Mesenteric fat pad (tissue), 1 donor: ENCODE measurements at places on chromosomes 12 and 14.

DNA sequence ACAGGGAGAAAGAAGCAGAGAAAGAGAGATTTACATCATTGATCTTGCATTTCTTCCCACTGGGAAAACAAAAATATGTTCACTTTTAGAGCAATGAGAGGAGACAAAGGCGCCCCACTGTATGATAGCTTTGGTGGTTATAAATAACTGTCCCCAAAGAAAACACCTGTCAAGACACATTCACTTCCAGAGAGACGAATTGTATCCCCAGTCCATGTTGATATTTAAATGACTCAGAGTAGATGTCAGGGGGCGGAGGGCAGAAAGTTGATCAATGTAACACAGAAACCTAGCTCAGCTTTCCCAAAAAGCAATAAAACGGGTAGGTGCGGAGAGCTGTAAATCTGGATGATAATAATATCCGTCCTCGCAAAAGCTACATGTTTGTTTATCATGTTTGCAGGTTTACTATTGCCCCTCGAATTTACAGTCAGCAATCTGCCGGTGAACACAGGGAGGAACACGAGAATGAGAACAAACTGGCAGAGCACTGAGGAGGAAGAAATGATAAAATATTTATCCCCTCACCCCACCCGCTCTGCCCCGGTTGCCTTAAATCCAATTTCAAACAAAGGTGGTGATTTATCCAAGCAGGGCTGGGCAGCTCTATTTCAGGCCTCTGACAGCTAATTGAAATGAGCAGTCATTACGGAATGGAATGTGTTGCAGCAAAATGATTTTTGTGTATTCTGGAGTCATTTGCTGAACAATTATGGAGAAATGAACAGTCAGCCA is 84.4 kb downstream of the CMKLR1 start:
- DNase-seq: no peak

- DNase-seq: no peak
Measured at GRCh38 chr12:131045705-131046460, 92.2 kb downstream of the ADGRD1 start.

GRCh38 chr14:31894351-31894750 is 182.8 kb upstream of the ARHGAP5 start:
- no peak for DNase-seq

- no peak for DNase-seq
Measured at GRCh38 chr14:61125867-61126572, 145.0 kb downstream of the SLC38A6 start.

DNA sequence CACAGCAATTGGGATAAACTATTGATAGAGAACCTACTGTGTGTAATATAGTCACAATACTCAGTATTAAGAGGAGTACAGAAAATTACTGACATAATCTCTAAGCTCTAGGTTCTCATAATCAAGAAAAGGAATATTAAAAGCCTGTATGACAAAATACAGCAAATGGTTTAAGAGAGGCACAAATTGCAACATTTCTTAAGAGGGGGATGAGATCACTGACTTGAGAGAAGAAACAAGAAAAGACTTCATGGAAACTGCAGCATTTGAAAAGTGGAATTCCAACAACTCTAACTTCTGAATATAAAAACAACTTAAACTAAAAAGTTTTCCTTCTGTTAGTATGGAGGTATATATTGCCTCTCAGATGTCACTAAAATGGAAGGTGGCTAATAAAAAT is 89.7 kb downstream of the NUMB start:
- no peak for DNase-seq

DNA sequence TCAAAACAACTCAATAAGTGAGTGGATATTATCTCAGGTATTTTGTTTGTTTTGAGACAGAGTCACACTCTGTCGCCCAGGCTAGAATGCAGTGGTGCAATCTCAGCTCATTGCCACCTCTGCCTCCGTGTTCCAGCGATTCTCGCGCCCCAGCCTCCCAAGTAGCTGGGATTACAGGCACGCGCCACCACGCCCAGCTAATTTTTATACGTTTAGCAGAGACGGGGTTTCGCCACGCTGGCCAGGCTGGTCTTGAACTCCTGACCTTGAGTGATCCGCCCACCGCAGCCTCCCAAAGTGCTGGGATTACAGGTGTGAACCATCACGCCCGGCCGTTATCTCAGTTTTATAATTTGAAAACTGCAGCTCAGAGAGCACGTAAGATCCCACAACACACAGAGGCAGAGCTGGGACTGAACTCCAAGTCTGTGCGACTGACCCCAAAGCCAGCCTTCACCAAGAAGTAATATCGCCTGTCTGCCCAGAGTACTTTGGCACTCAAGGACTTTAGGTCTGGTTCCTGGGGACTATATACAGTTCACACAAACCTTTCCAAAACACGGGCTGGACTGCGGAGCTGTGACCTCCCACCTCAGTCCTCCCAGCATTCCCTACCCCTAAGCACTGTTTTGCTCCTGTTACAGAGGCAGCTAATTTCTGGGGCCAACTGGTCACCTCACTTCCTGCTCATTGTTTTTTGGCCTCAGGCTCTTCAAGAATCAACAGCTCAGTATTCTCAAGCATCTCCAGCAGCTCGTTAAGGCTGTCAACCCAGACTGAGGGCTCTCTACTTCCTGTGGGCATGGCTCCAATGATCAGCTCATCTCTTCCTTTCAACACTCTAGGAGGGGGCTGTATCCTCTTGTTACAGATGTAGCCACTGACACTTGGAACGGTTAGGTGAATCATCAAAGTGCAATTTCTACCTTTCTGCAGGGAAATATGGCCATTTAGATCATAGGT is 22.5 kb downstream of the TESC start:
- DNase-seq: no peak

GRCh38 chr14:65142914-65143625 is 40.8 kb upstream of the MAX start:
- DNase-seq: no peak

DNA sequence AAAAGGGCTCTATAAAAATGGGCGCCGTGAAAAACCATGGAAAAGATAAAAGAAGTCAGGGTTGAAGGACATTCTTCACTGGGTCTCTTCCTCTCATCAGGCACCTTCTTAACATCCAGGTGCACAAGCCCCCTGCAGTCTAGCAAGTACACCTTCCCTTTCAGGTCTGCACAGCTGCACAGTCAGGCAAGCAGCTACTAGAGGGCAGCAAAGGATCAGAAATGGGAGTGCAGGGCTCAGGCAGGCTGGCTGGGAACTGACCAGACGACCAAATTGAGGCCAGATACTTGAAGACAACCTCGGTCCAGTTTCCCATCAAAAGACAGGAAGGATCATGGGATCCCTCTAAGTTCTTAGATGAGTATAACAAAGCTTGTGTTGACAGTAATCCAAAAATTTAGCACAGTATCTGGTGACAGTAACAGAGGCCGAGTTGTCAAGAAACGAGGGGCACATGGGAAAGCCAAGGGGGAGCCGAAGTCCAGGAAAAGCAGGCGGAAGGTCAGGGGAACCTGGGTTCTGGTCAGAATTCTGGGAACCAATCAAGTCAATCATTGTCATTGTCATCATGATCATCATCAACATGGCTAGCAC is 10.1 kb upstream of the GRIP1 start:
- DNase-seq: no peak

DNA sequence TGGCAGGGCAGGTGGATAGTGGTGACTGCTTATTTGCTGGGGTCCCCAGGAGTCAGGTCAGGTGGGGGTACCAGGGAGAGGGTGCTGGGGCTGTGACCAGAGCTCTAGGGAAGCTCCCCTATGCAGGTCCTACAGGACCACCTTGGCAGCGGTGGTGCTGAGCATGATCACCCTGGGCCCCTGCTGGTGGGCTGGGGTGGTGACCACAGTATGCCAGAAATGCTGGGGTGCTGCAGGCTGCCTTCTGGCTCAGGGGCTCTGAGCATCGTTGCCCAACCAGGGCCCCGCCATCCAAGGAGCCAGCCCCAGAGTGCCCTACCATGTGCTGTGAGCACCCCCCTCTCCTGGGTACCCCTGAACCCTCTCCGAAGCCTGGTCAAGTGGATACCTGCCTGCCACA is 17.5 kb upstream of the NUDT14 start:
- DNase-seq: no peak
